ENCODE measurements at places on chromosomes 3 and 15. TPM values are rescaled to one million over a fixed set of nuclear protein-coding genes. Genes with fewer than 3 reads are reported as not detected.
A peak's percentile ranks its signal among the peaks of the same experiment; 100 is the strongest.

- DNase-seq = no peak
Observed at GRCh38 chr3:192011137-192011536, 550.2 kb downstream of the PYDC2 start.

GRCh38 chr15:75206803-75207617 is 5.3 kb downstream of the C15orf39 start:
- DNase-seq = no peak

CHRNB4 gene
- not detected for polyA plus RNA-seq

DNA sequence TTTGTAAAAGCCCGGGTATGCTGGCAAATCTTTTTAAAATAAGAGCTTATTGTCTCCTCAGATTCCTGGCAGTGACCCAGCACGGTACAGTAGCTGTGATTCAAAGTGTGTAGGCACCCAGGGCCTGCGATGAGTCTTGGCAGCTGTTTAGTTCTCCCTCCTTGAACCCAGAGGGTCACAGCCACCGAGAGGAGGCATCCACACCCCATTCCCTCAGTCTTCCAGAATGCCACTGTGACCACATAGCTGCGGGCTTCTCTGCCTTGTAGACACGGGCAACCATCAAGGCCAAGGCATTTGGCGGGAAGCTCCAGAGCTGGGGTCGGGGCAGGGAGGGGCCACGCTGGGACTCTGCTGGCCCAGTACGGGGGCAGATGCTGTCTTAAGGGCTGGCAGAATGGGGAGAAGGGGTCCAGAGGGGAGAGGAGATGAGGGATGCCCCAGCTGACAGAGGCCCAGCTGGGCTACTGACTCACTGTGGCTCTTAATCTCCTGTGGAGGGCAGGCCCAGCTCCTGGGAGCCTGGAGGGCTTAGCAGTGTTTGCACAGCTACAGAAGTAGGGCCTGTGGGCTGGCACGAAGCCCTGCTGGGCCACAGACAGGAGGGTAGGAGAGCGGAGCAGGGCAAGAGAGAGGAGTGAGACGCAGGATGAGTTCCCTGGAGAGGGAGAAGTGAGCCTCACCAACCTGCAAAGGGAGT is 68.8 kb upstream of the DLG1 start:
- peak; percentile 53 for DNase-seq

DNA sequence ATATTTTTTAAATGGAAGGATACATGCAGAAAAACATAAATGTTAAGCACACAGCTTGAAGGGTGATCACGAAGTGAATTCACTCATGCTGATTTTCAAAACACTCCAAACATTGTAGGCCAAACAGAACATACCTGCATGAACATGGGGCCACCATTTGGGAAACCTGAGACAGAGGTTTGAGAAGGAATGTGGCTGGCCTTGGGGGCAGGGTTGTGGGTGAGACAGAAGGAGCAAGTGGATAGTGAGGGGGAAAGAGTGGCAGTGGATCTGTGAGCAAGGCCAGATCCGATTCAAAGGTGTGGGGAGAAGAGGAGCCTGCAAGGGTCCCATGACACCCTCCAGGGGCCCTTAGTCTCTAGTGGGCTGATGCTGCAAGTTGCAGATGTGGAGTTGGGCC is 94.9 kb downstream of the HMG20A start:
- DNase-seq = no peak

GRCh38 chr3:43238801-43239200 is 47.5 kb upstream of the SNRK start:
- no peak for DNase-seq

DNA sequence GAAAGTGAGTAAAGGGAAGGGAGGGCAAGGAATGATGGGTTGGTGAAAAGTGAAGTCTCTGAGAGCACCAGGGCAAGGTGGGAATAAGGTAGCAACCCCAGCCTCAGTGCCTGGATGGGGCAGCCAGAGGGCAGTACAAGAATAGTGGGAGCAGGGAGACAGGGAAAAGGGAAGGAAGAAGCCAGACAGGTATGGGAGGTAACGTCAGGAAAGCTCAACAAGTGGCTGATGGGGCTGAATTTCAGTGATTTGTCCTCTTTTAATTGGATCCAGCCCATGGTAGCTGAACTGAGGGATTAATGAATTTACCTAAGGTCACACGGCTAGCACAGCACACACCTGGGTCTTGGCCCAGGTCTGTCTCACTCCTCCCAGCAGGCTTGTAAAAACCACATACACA is 12.6 kb downstream of the RORA start:
- no peak for DNase-seq

ALDH1A2 gene
- polyA plus RNA-seq = 0.68 TPM

DNA sequence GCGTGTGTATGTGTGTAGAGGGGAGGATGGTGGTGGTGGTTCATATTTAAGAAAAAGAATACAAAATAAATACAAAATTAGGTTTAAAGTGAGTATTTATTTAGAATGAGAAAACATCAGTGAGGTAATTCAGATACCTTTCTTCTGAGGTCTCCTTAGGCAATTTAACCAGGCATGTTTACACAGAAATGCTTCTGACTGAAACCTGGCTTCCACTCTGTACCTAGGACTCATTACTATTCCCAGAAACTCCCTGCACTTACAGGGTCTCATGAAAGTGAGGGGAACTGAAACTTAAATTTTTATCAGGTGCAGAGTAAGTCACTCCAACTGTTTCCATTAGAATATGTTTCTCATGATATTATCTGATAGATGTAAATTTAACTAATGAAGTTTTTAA is 10.3 kb upstream of the DIPK2A start:
- DNase-seq = no peak

GRCh38 chr3:149575213-149575960 is 82.4 kb downstream of the WWTR1 start:
- no peak for DNase-seq

DNA sequence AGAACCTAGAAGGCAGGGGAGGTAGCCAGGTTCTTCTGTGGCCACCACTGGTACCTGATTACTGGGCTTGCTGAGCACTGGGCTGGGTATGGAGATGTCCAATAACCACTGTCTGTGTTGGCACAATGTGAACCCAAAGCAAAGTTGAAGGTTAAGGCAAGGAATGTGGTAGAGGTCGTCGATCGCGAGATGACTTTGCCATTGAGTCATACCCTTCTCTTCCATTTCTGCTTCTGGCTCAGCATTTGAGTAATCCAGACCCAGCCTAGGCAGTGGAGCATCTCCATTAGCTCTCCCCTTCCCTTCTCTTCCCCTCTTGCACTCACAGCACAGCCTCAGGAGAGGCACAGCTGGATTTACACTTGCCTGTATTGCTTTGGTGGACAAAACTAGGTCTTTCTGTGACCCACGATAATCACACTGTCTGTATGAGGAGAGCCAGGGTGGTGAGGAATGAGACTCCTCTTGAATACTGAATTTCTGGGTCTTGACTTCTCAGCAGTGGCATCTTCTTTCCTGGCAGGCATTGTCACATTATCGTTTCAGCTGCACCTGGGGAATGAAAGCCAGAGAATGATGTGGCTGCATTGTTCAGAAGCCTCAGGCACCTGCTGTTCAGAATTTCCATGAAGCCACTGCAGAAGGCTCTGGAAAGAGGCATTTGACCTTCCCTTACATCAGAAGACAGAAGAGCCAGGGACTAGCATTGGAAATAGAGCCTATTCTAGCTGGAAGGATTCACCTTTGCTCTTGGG is 272.6 kb downstream of the PDCD6IP start:
- no peak for DNase-seq

- DNase-seq = no peak
Observed at GRCh38 chr15:83498374-83498773, 51.2 kb downstream of the SH3GL3 start.

DNA sequence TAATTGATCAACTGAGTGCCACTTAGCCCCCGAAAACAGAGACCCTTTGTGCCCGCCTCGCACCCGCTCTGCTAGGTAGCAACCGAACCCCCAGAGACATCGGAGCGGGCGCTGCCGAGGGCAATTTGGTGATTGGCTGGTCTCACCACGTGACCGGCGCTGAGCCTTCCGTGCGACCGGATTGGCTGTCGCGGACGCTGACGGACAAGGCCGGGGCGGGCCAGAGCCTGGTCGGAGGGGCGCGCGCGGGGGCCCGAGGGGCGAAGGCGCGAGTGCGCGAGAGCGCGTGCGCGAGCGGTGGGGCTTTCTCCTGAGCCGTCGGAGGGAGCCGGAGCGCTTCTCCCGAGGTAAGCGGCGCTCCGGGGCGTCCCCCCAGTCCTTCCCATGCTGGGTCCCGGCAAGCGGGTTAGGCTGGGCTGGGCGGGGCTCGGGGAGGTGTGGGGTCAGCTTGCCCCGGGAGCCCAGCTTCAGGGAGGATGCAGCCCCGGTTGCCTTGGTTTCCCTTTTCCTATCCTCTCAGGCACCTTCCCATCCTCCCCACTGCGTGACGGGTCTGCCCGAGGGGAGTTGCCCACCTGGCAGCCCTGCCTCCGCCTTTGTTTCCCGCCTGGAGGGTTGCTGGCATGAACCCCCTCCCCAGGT is at the start of gene TMEM108:
TSS of gene TMEM108 (plus strand) at position 303 of the 642 bp plus-strand sequence.
- peak; percentile 30 for DNase-seq

DNA sequence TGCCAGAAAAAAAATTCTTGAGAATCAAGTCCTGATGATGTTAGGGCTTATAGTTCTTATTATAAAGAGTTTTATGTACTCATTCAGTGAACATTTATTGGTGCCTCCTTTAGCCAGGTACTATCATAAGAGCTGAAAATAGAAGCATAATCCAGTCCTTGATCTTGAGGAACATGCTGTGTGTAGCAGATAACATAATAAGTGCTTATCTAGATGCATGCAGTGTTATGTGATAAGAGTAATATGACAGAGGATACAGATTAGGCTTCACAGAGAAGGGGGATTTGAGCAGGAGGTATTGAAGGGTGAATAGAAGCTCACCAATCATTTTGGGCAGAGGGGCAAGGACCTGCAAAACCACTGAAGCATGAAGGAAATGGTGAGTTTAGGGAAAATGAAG is 1.1 kb downstream of the CCR2 start:
- no peak for DNase-seq

ALDH1A3 gene
- polyA plus RNA-seq = 19.5 TPM

GRCh38 chr15:77823736-77824135 is 191.0 kb upstream of the LINGO1 start:
- no peak for DNase-seq

GRCh38 chr3:55468251-55468650 is 18.9 kb downstream of the WNT5A start:
- DNase-seq = no peak

DNA sequence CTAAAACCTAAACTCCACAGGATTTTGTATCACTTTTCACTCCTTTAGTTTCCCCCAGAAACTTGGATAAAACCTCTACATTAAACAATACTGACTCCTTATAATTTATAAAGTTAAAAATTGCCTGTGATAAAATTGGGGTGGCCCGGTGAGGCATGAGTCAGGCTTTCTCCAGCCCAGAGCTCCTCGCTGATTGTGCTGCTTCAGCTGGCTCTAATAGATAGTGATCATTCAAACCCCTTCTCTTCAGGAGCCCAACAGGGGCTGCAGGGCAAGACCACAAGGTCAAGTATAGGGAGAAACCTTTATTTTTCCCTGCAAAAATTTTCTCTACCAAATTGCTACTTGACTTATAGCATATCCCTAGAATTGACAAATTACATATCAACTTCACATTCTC is 308.2 kb downstream of the PLCL2 start:
- no peak for DNase-seq

DNA sequence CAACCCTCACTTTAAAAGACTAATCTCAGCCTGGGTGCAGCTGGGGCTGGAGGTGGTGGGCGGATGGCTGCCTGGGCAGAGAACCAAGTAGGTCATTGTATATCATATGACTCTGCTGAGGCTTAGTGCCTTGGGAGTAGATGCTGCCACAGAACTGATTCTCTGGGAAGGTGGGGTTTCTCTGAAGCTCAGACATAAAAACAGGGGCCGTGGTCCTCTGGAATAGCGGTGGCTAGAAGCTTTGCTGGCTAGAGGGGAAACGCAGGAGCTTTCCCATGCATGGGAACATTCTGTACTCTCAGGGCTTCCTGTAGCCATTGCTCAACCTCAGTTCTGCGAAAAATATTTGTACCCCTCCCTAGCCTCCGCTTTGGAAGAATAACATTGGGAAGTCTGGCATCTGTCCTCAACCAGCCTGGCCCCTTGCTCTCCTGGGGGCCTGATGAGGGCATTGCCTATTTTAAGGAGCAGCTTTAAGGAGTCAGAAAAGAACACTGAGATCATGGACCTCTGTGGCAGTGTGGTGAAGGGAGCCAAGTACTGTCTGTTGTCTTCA is 14.7 kb downstream of the TIMP4 start:
- DNase-seq = peak; percentile 66

GRCh38 chr15:90059208-90059985 is 42.9 kb downstream of the IDH2 start:
- no peak for DNase-seq

GRCh38 chr3:183812761-183813445 is 12.5 kb downstream of the MAP6D1 start:
- DNase-seq = no peak

- DNase-seq = no peak
Observed at GRCh38 chr3:94417963-94418455, 355.1 kb downstream of the NSUN3 start.

GOLGA8J gene
- not detected for polyA plus RNA-seq

- no peak for DNase-seq
Observed at GRCh38 chr15:69154078-69154477, 6.4 kb upstream of the GLCE start.

SLC22A14 gene
- not detected for polyA plus RNA-seq

RTP1 gene
- not detected for polyA plus RNA-seq
